ENCODE measurements at places on chromosomes 1 and 21.

GRCh38 chr1:165355139-165355976, 1.2 kb downstream of the LMX1A start:
- DNase-seq, result no peak

GRCh38 chr1:18485227-18485626, 4.5 kb downstream of the KLHDC7A start:
- DNase-seq, result no peak

GRCh38 chr1:213984387-213985208, 3.2 kb upstream of the PROX1 start:
- DNase-seq, result no peak

DNA sequence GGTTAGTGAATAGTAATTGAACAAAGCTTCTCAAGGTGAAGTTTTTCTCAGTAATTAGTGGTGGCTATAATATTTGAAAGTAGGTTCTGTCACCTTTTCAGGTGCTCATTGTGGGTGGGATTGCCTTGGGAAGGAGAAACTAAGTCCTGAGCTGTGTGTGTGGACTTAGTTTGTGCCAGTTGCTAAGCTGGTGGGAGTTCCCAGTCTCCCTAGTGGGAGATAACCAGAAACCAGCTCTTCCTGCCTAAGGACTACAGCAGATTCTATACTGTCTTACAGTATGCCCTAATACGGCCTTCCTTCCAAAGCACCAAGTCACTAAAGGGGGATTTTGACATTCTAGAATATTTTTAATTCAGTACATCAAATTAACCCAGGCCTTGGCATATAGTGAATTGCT, 94.3 kb downstream of the PTBP2 start:
- DNase-seq, result no peak

- no peak for DNase-seq
Observed at GRCh38 chr1:185441605-185442004, 124.6 kb upstream of the IVNS1ABP start.

GRCh38 chr1:208118841-208119606, 125.2 kb downstream of the PLXNA2 start:
- DNase-seq, result no peak

DNA sequence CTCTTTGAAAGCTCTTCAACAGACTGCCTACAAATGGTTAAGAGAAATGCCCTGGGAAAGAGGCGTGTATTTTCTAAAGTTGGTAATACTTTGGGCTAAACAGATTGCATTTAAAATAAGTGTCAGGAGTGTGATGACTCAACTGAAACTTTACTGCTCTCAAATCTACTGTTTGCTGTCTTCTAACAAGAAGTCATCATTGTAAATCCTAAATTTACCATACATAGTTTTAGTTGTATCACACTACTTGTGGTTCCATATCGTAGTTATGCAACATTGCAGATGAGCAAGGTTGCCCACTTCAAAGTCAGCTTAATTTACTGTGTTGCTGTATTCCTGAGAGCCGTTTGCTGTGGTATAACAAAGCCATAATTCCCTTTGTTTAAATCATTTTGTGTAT, 59.6 kb downstream of the RGS21 start:
- no peak for DNase-seq

- DNase-seq, result no peak
Observed at GRCh38 chr21:42056996-42057689, 14.0 kb upstream of the UMODL1 start.

GRCh38 chr1:230173187-230173975, 106.3 kb downstream of the GALNT2 start:
- DNase-seq, result no peak

DNA sequence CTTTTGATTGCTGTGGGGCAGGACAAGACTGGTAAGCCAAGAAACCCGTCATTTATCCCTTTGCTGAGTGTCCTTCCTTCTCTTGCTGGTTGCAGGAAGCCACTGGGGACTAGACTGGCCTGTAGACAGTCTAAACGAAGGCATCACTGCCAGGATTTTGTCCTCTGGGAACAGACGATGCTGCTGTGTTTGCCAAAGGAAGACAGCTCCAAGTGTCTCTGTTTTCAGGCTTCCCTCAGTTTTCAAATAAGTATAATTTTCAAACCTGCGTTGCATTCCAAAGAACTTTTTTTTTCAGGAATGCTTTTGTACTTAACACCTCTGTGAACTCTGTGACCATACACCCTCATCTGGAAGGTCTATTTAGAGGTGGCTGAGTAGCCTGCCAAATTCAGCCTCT, 269.4 kb downstream of the HLX start:
- DNase-seq, result no peak

DNA sequence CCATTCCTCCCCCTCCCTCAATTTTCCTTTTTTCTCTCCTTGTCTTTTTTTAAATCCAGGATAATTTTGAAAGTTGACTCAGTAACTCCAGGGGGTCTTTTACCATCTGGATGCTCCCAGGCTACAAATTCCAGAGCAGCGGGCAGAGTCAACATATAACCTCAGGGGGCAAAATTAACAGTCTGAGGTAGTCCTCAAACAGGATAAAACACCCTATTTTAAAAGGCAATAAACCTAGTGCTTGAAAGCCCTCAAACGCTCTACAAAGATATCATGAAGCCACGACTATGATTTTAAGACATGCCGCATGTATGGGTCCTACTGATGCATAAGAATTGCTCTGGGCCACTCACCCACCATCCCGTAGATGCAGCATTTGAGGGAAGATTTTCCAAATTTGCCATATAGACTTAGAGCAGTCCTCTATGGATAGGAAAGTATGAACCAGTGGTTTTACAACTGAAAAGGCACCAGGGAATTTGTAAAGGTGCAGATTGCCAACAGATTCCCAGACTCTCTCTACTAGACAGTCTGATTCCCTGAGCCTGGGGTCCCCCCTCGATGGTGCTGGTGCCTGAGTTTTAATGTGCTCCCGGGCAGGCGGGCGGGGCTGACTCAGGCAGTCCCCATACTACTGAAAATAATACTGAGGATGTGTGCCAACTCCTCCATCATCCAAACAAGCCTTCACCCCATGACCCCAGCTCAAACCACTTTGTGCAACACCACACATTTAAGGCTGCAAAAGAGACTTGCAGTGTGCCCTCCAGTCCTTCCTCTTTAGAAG, 37.2 kb downstream of the PTPN14 start:
- DNase-seq, result no peak

GRCh38 chr1:984476-984814, 2.6 kb upstream of the PERM1 start:
- no peak for DNase-seq

DNA sequence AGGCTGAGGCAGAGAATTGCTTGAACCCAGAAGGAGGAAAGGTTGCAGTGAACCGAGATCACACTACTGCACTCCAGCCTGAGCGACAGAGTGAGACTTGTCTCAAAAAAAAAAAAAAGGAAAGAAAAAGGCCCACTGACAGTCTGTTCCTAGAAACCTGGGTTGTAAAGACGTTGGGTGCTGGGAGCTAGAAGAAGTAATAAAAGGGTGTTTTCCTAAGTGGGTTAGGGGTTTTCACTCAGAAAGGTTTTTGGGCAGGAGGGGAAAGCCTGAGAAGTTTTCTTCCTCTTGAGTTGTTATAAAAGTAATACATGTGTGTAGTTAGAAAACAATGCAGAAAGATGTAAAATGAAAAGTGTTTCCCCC, 25.4 kb downstream of the CELA3A start:
- no peak for DNase-seq

DNA sequence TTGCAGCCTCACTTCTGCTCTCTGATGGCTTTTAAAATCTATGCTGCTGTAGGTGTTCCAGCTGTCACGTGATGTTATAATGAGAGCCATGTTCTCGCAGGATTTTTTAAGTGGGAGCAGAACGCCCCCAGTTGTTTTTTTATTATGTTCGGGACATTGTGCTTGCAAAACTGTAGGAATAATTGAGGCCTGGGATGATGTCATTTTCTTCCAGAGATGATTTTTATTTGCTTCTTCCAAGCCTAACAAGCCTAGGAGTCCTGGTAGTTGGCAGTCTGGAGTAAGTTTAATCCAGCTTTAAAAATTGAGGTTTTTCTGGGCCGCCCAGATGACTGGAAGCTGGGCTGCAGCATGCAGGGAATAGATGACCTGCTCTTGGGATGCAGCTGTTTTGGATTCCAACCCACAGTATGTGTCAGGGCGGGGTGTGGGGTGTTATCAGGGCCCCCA, 34.6 kb upstream of the CHIT1 start:
- DNase-seq, result no peak

DNA sequence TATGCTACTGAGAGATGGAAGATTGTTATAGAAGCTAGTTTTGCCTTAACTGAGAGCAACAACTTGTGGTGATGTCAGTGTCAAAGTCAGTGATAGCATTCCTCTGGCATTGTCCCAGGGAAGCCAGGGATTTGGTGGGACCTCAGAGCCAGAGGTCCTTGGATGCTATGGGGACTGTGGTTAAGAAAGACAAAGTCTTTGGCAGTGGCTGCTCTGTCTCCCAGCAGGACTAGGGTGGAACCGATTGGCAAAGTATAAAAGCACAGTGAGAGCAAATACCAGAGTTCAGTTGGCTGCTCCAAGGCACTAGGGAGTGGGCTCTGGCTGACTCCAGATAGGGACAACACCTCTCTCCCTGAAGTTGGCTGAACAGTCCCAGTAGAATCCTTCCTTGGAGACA, 104.8 kb downstream of the GDAP2 start:
- DNase-seq, result no peak

DNA sequence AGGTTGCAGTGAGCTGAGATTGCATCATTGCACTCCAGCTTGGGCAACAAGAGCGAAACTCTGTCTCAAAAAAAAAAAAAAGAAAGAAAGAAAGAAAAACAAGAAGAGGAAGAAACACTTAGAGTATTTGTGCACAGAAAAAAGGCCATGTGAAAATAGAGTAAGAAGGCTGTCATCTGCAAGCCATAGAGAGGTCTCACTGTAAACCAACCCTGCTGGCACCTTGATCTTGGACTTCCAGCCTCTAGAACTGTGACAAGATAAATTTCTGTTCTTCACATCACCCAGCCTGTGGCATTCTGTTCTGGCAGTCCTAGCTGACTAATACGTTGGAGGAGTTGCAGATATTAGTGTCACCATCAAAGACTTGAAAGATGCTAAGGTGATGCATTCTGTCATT, 12.1 kb upstream of the ZDHHC18 start:
- DNase-seq, result no peak

- no peak for DNase-seq
Observed at GRCh38 chr1:203322500-203323179, 17.3 kb downstream of the BTG2 start.

GRCh38 chr1:246483569-246483933, 23.5 kb downstream of the SMYD3 start:
- DNase-seq, result no peak

DNA sequence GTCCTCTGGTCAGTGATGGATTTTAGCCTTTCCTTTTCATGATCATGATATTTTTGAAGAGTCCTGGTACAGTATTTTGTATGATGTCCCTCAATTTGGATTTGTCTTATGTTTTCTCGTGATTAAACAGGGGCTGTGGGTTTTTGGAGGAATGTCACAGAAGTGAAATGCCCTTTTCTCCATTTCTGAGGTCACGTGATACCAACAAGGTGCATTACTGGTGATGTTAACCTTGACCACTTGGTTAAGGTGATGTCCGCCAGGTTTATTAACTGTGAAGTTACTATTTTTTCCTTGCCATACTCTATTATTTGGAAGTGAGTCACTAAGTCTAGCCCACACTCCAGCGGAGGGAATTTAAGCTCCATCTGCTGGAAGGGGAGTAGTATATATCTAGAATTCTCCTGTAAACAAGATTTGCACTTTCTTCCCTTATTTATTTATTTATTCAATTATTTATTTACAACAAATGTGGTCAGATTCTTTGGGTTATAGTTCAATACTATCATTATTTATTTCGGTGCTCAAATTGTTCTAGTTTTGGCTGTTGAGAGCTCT, 123.4 kb downstream of the HIVEP3 start:
- DNase-seq, result no peak

GRCh38 chr1:78651241-78651640, 1.6 kb downstream of the IFI44 start:
- peak; percentile 10 for DNase-seq

DNA sequence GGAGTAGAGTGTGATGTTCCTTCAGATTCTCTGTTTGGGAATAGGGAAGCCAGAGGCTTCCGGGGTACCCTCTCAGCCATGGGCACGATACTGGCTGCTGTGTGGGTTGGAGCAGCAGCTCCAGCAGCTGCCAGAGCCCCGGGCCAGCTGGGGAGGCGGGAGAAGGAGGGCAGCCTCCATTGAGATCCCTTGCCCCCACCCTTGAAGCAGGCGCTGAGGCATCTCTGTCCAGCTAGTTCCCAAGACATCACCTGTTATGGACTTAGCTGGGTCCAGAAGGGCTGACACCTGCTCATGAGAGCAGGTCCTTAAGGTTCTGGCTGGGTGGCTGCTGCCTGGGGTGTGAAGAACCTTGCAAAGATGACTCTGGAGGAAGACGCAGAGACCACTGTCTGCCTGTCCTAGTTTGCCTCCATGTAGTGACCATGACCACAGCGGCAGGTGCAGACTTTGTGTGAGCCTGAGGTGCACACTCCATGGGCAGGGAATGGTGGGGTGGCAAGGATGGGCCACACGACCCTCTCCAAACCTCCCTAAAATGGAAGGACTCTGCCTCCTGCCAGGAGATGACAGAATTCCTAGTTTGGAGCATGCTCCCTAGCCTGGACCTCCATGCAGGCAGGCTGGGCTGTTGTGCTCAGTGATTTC, 222.6 kb upstream of the C1orf174 start:
- no peak for DNase-seq

DNA sequence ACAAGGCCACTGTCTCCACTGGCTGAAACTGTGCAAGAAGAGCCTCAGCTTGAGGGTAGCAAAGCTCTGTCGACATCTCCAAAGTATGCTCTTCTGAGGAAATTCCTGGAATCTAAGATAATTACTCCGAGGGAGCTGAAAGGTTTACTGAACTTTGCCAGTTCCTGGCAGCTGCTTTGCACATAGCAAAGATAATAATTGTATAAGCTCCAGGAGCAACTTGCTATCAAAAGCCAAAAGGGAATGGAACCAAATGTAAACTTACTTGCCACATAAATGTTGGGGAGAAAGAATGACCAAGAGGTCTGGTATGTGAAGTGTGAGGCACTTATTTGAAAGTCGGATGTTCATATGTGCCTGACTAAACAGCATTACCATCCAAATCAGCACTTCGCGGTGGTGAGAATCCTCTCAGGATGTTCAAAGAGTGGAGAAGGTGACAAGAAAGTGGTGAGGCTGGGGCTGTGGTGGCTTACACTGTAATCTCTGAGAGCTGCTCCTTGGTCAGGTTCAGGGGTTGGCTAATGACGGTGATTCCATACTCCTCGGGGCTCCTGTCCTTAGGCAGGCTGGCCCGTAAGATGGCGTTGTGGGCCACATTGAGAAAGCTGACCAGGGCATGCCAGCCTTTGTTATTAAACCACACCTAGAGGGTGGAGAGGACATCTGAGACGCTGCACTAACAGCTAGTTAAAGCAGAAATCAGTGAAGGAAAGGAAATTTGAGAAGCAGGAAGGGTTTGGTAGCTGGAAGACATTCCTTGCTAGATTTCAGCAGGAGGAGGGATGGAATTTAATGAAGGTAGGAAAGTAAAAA, 100.0 kb downstream of the ABCA4 start:
- DNase-seq, result no peak

- DNase-seq, result no peak
Observed at GRCh38 chr21:34781526-34781925, 112.7 kb downstream of the CLIC6 start.
